Upper lobe of left lung (tissue), 6 donors: ENCODE measurements at places on chromosomes 1 and 21.

- DNase-seq, result no peak
Measured at GRCh38 chr1:93475681-93476080, 27.8 kb downstream of the FNBP1L start.

- DNase-seq, result no peak
Measured at GRCh38 chr1:32878637-32879041, 7.7 kb upstream of the HPCA start.

DNA sequence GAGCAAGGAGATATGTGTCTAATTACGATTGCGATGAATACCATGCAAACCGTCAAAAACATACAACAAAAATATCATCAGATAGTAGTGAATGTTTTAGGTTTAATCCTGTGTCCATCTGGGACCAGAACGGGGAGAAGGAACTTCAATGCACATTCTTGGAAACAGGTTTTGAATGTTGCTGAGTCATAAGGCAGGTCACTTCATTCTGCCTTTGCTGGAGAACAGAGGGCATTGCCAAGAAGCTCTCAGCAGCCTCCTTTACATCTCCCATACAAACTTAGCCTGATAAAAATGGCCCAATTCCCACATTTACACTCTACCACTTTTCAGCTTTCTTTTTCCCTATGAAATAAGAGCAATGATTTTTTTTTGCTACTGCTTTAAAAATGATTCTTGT, 78.0 kb upstream of the KCNJ6 start:
- DNase-seq, result no peak

DNA sequence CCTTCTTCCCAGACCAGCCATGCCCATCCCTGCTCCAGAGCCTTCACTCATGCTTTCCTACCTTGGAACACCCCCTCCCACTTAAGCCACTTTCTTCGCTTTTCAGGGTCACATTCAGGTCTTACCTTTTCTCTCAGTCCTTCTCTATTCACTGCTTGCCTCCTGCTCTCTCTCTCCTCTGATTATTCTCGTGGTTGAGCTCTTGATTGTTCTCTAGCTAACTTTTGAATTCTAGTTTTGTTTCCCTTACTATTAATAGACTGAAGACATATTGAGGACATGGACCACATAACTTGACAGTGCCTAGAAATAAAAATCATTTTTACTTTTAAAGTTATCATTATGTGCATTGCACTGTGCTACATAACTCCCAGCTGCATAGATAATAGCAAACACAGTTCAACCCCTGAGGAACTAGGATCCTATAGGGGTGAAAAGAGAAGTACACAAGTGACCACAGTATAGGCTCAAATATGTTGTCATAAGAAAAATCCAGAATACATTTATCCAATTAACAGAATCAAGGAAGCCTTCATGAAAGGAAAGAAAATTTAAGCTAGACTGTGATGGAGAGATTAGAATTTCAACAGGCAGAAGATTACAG, 21.5 kb downstream of the INSL5 start:
- no peak for DNase-seq

DNA sequence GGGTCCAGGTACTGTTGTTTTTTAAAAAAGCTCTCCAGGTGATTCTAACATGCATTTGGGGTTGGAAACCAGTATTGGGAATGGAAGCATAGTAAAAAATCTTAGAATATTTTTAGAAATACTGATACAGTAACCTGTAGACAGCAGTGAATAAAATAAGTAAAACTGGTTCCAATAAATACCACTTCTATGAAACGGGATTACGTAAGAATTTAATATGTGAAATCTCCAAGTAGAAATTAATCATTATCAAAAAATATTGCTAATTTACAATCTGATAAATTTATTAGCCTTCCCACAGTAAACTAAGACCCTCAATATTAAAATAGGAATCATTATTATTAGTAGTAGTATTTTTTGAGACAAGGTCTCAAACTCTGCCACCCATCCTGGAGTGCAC, 177.5 kb downstream of the COP1 start:
- no peak for DNase-seq

DNA sequence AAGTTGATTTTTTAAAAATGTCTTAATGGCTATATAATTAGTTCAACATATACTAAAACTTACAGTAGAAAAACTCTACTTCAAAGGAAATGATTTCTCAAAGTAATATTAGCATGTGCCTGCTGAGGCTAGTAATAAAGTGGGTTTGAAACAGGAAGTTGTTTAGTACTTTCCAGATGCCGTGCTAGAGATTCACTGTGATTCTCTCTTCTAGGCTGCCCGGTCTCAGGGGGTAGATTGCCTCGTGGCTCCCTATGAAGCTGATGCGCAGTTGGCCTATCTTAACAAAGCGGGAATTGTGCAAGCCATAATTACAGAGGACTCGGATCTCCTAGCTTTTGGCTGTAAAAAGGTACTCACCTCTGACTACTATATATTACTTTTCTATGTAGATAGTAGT, 9.1 kb downstream of the EXO1 start:
- DNase-seq, result no peak

GRCh38 chr1:6108937-6109614, 63.4 kb downstream of the KCNAB2 start:
- DNase-seq, result peak; percentile 78

DNA sequence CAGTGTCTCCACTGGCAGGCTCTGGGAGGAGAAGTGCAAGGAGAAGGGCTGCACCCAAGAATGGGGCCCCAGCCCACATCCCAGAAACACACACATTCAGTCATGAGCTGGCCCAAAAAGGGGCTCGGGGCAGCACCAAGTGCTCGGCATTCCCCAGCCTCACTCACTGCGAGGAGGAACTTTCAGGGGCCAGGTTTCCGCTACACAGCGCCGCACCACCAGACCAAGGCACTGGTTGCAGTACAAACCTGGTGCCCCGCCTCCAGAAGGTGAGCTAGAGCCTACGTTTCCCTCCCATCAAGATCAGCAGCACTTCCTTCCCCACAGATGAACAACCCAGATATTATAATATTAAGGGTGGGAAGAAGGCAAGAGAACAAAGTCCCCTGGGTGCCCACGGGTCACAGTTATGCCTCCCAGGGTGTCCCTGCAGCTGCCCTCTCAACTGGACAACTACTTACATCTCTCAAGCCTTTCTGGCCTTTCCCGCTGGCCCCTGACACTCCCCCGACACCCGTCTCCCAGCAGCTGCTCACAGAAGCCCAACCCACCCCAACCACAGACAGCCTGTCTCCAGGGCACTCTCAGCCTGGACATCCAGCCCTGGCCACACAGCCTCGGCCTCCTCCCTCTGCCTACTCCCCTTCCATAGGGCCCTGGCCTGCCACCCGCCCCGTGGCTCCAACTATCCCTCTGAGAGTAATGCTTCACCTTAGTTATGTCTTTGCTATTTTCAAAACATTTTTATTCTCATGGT, 3.8 kb downstream of the PBXIP1 start:
- peak; percentile 63 for DNase-seq

DNA sequence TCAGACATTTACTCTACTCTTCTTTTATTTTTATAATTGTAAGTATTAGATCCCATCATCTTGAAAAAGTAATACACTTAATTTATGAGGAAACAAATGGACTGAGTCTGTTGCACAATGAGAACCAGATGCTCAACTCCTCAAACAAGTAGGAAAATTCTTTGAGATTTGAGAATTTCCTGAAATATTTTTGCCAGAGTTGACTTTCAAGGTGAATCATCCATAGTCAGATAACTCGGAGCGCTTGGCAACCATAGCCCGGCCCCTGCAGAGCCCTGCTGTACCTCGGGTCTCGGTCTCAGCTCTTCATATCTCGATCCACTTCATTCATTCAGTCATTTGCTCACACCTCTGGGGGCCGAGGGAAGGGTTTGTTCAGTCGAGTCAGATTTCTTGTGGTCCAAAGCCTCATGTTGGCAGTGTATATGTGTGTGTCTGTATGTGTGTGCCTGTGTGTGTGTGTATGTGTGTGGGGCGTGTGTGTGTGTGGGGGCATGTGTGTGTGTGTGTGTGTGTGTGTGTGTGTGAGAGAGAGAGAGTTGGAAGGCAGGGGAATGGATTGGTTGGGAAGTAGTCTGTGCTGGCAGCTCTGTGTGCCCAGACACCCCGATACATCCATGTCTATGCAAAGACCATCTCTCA, 18.1 kb upstream of the PCP4 start:
- DNase-seq, result no peak

DNA sequence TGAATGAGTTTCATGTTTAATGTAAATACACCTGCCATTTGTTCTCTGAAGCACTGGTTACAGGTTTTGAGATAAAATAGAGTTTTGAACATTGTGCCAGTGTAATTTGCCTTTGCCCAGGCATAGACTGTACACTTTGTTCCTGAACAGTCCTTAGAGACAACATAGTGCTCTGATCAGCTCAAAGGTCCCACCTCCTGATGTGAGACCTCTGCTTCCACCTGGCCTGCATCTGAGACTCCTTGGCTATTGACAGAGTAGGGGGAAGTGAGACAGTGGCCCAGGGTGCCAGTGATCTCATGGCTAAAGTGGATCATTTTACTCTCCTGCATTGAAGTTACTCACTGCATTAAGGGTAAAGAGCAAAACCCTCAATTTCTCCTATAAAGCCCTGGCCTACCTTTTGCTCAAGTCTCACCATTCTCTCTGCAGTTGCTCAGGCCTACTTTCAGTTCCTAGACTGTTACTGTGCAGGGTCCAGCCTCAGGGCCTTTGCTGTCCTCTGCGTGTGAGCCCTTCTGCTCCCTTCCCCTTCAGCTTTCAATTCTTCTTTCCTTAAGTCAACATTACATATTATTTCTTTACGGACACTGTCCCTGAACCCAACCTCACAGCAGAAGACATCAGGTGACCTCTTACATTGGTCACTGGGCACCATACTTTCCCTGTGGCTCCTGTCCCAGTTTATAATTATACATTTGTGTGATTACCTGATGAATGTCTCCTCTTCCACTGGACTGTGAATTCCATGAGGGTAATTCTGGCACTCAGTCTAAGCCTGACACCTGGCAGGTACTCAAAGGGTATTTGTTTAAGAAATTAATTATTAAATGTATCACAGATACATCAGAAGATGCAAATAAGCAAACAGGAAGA, 142.9 kb downstream of the ROR1 start:
- no peak for DNase-seq

DNA sequence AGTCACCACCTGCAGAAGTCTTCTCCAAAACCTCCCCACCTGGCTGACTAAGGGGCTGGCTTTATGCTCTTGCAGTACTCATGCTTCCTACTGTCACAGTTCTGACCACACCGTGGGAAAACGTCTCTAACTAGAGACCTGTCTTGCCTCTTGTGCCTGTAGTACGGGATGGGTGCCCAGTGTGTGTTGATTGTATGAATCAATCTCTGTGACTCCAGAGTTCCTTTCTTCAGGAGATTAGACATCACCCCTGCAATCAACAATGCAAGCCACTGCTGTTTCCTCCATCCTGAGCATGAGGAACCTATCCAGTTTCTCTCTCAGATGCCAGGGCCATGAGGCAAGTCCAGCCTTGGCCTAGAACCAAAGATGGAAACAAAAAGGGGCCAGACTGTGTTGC, 64.1 kb downstream of the LRRN2 start:
- no peak for DNase-seq

DNA sequence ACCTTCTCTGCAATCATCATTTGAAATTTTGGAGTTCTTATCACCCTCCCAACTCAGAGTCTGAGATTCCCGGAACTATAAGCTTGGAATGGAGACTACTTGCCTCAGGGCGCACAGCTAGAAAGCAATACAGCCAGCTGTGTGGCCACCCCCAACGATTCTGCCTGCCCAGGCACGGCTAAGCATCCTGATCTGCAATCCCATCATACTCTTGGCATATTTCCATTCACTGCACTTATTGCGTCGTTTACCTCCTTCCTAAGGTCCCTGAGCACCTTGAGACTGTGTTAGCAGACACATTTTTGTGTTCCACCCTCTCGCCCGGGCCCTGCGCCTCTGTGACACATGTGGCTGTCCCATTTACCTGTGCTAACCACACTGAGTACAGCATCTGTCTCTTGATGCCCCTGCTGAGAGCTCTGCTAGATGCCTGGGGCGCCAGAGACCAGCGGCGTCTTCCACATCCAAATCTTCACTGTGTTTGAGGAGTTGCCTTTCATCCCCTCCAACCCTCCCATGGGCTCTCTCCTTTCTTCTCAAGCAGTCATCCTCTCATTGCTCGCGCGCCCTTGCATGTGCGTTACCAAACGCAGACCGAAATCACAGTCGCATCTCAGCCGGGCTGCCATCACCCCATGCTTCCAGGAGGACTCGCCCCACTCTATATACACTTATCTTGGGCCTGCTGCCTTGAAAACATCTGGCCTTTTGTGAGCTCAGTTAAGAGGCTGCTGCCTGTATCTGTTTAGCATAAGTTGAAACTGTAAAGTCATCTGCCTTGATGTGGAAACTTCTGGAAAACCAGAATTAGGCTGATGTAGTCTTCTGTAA, 3.5 kb upstream of the CLDN19 start:
- no peak for DNase-seq

- no peak for DNase-seq
Measured at GRCh38 chr1:24206516-24207394, 19.7 kb upstream of the IFNLR1 start.

DNA sequence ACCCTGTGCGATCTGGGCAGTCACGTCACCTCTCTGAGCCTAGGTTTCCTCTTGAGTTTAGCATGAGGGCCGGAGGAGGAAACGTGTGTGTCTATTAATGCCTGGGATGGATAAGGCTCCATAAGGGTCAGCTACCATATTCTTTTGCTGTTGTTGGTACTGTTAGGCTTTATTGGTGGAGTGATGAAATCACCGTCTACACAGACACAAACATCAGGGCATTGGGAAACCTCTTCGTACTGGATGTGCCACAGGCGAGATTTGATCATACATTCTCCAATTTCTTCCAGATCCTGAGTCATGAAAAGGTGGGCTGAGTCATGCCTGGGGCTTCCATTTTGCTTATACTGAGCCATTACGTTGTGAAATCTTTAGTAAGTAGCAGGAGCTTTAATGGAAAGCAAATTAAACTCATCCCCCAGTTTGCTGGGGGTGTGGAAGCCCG, 24.9 kb upstream of the GRHL3 start:
- DNase-seq, result no peak

DNA sequence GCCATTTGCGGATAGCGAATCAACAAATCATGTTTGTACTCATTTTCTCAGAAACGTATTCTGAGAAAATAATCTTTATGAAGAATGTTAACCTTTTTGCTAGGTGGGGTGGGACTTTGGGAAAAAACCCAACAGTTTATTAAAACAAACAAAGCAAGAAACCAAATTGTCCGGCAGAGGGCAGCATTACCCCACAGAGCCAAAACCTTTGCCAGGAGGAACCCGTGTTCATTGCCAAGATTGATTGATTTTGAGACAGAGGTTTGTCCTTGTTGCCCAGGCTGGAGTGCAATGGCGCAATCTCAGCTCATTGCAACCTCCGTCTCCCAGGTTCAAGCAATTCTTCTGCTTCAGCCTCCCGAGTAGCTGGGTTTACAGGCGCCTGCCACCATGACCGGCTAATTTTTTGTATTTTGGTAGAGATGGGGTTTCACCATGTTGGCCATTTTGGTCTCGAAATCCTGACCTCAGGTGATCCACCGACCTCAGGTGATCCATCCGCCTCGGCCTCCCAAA, 70.8 kb upstream of the RHOU start:
- DNase-seq, result peak; percentile 64

- no peak for DNase-seq
Measured at GRCh38 chr1:45479039-45479748, 11.8 kb downstream of the TESK2 start.

DNA sequence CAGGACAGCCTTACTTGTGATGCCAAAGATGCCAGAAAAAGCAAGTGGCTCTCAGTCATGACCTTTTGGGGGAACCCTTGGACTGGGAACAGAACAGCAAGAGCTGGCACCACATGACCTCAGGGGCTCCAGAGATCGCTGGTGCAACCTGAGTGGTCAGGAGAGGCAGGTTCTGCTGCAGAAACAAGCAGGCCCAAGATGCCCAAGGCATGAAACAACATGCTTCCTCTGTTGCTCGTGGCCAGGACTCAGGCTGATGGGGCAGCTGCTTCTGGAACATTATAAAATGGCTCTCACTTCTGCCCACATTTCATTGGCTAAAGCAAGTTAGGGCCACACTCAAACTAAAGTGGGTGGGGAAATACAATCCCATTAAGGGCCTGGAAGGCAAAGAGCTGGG, 17.7 kb upstream of the CLSTN1 start:
- no peak for DNase-seq
